WTC11 (cell line): ENCODE measurements at places on chromosomes 3 and 15. TPM values are rescaled to one million over a fixed set of nuclear protein-coding genes. Genes with fewer than 3 reads are reported as not detected.
A peak's percentile ranks its signal among the peaks of the same experiment; 100 is the strongest.

GRCh38 chr15:58086491-58086890, 21.0 kb upstream of the ALDH1A2 start:
- no peaks in the 10 kb centered on the region for H3K4me1 ChIP-seq
- no peaks in the 10 kb centered on the region for H3K36me3 ChIP-seq
- no peak for DNase-seq
- no peak overlapping the region for H3K4me3 ChIP-seq
- no peak overlapping the region for H3K27ac ChIP-seq
- peaks cover 3% of the 10 kb centered on the region for H3K27me3 ChIP-seq

DNA sequence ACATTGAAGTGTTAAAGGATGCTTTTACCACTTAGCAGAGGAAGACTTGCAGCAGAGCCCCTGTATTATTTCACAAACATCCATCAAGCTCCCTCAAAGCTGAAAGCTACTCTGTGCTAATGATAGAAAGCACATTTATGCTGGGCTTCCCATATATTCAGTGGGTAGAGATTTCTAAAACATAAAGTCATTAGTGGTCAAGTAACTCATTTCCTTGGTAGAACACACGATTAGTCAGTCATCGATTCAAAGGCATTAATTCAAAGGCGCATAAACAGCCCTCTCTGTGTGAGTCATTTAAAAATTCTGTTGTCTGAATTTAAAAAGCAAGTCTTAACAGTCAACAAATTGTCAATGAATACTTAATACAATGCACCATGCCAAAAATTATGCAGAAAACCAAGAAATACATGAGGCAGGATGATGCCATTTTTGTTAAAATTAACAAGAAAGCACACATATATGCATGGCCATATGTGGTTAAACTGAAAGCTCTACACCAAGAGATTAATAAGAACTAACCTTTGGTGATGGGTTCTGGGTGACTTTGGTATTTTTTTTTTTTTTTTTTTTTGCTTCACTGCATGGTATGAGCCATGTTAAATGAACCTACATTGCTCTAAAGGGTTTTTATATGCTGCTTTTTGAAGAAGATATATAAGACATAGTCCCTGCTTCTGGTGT, 61.7 kb downstream of the LDHAL6B start:
- DNase-seq = no peak
- H3K36me3 ChIP-seq = no peaks in the 10 kb centered on the region
- H3K4me1 ChIP-seq = peaks cover 24% of the 10 kb centered on the region
- no peaks in the 10 kb centered on the region for H3K27me3 ChIP-seq
- H3K4me3 ChIP-seq = no peak overlapping the region

GRCh38 chr15:60389261-60390077, 8.3 kb downstream of the ANXA2 start:
- H3K27ac ChIP-seq = 0 out of 2 replicates have a peak overlapping the region, but pooled peaks have one; percentile 1
- H3K36me3 ChIP-seq = no peaks in the 10 kb centered on the region
- no peak for DNase-seq
- H3K4me1 ChIP-seq = peaks cover 46% of the 10 kb centered on the region

DNA sequence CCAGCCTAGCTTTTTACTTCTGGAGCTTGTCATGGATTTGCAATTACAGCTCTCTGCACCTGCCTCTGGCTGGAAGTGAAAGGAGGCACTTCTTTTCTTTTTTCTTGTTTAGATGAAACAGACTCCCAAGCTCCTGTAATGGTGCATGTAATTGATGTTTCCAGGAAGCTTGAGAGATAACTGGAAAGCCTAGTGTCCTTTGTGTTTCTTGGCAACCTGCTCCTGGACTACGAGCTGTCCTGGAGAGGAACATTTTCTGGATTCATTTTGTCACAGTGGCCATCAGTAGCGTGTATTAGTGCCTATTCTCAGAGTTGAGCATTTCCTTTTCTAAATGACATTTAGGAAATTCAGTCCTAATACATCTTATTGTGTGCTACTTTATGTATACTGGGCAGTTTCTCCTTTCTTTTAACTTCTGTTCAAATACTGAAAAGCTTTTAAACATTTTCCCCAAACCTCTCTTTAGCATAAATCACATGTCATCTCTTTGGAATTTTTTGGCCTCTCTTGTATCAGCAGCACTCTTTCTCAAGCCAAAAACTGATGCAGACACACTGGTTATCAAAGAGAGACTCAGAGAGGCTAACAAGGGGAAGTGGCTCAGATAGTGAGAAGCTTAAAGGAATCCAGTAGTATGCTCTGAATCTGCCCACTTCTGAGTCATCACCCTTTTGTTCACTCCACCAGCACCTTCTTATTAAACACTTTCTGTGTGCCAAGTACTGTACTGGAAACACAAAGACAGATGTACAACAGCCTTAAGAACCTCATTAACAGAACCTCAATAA, 62.6 kb upstream of the SLC2A2 start:
- H3K27me3 ChIP-seq = no peaks in the 10 kb centered on the region
- peaks cover 27% of the 10 kb centered on the region for H3K36me3 ChIP-seq
- no peak overlapping the region for H3K4me3 ChIP-seq
- H3K27ac ChIP-seq = no peak overlapping the region
- 0 out of 2 replicates have a peak, but pooled peaks cover 5% of the 10 kb centered on the region for H3K4me1 ChIP-seq

- no peak overlapping the region for H3K4me3 ChIP-seq
- H3K27ac ChIP-seq = peak overlapping the region; percentile 75
- H3K36me3 ChIP-seq = peaks cover 7% of the 10 kb centered on the region
- no peaks in the 10 kb centered on the region for H3K27me3 ChIP-seq
These were observed 90.4 kb downstream of the XXYLT1 start for GRCh38 chr3:195180490-195181112.

DNA sequence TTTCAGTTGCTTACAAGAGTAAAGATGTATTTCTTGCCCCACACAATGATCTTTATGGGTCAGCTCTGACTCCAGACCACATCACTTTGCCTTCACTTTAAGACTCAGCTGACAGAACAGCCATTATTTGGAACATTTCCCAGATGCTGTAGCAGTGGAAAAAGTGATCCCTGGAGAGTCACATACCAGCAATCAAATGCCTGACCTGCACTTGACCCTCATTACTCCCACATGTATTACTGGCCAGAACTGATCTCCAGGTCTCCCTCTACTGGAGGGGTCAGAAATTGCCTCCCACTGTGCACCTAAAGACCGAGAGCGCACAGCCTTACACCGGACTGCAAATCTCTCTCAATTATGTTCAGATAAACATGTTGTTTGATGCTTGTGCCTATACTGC, 88.6 kb upstream of the ZNF385D start:
- DNase-seq = peak; percentile 48
- no peak overlapping the region for H3K4me3 ChIP-seq

The TNFAIP8L3 gene
- total RNA-seq = 0.25 to 0.39 TPM (median 0.34 TPM) in 3 replicates
